SK-MEL-5 (cell line): ENCODE measurements at places on chromosomes 5 and 9.

- DNase-seq: no peak
Measured at GRCh38 chr5:135511761-135512575, 23.8 kb downstream of the NEUROG1 start.

GRCh38 chr9:87638292-87638691 lies 87.6 kb upstream of the CTSL start:
- no peak for DNase-seq

GRCh38 chr5:134456825-134457224 lies 45.1 kb upstream of the CDKN2AIPNL start:
- no peak for DNase-seq

- DNase-seq: peak; percentile 84
Measured at GRCh38 chr5:10354048-10354872, 765 bp downstream of the MARCHF6 start.

- peak; percentile 77 for DNase-seq
Measured at GRCh38 chr5:37045703-37046102, 169.1 kb downstream of the NIPBL start.

DNA sequence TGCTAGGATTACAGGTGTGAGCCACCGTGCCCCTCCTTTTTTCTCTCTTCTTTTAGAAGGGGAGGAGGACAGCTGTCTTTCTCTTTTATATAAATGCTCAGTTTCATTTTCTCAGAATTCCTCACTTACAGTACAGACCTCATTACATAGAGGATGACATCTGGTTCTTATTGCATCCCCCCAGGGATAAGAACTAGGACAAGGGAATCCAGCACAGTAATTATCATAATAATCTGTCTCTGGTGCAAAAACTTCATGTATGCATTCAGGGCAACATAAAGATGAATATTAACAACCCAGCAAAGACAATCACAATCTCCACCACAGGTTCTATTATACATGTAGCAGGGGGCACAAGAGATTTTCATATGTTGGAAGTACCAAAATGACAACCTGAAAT lies 5.1 kb downstream of the SPZ1 start:
- no peak for DNase-seq

- no peak for DNase-seq
Measured at GRCh38 chr9:123165813-123166212, 102.6 kb downstream of the STRBP start.

DNA sequence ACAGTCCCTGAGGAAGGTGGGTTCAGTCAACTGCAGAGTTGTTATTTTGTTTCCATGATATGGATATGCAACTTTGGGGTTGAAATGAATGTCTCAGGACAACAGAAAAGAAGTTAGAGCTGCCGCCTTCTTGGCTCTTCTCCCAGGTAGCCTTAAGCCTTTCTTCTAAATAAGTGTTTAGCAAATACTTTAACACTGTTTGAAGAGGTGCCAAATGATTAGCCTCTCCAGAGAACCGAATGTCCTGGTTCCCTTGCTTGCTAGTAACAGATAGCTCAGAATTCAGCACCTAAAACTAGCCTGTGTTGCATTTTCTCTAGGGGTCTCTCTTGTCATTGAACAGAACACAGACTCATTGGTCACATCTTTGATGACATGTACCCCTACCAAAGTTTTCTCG lies 127.7 kb upstream of the PIK3R1 start:
- no peak for DNase-seq

GRCh38 chr5:150502847-150503246 lies 5.1 kb upstream of the NDST1 start:
- DNase-seq: no peak

DNA sequence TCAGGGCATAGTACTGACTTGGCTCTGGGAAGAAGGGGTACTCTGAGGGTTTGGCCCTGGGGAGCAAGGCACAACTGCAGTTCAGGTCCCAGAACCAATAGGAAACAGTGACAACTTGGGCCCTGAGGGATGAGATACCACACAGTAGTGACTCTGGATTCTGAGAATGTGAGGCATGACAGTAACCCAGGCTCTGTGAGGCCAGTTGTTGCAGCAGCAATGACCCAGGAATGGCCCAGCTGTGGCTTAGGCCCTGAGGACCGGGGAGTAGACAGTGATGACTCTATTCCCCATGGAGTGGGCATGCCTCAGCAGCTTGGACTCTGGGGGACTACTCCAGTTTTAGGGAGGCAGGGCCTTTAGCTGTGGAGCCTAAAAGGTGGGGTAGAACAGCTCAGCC lies 21.5 kb upstream of the NFIL3 start:
- no peak for DNase-seq

DNA sequence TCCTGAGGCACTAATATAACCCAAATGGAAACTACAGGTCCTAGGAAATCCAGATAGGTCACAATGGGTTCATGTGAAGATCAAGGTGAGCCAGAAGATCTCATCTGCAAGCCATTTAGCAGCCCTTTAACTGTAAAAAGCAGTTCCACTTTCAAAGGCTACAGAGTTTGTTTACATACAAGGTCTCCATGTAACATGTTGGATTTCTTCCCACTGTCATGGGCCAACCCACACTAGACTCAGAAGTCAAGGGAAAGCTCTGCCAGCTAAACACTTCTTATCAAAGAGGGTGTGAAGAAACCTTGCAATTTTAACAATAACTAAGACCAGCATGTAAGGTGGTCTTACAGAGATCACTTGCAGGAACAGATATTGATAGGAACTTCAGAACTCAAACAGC lies 3.8 kb upstream of the CTNNAL1 start:
- no peak for DNase-seq

DNA sequence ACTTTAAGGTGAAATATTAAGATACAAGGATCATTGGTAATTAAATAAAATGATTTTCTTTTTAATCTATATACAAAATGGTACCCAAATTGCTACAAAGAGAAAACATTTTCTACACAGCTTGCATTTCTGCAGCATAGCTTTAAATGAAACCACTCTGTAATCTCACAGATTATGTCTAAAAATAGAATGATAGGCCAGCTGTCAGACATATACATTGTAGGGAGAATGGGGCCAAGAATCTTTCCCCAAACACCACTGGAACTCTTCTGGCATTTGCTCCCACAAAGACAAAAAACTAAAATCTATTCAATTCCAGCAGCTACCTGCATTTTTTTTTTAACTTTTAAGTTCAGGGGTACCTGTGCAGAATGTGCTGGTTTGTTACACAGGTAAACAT lies 124.1 kb upstream of the NR5A1 start:
- no peak for DNase-seq

GRCh38 chr5:32865475-32865874 lies 154.4 kb downstream of the NPR3 start:
- DNase-seq: no peak

- DNase-seq: no peak
Measured at GRCh38 chr5:148949841-148950470, 112.9 kb downstream of the SH3TC2 start.

DNA sequence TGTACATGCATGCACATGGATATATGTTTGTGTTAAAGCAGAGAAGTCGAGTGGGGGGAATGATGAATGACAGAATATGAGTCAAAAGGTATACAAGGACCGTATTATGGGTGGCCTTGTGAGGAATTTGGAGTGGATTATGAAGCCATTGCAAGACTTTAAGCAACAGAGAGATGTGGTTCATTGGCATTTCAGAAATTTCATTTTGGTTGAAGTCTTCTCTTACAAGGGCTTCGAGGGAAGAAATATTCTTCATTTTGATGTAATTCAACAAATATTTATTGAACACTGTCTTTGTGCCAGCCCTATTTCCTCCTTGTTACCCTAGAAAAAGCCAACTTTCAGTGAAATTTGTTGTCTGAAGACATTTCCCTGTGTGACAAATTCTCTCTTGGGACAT lies 83.9 kb upstream of the SLCO6A1 start:
- DNase-seq: no peak

DNA sequence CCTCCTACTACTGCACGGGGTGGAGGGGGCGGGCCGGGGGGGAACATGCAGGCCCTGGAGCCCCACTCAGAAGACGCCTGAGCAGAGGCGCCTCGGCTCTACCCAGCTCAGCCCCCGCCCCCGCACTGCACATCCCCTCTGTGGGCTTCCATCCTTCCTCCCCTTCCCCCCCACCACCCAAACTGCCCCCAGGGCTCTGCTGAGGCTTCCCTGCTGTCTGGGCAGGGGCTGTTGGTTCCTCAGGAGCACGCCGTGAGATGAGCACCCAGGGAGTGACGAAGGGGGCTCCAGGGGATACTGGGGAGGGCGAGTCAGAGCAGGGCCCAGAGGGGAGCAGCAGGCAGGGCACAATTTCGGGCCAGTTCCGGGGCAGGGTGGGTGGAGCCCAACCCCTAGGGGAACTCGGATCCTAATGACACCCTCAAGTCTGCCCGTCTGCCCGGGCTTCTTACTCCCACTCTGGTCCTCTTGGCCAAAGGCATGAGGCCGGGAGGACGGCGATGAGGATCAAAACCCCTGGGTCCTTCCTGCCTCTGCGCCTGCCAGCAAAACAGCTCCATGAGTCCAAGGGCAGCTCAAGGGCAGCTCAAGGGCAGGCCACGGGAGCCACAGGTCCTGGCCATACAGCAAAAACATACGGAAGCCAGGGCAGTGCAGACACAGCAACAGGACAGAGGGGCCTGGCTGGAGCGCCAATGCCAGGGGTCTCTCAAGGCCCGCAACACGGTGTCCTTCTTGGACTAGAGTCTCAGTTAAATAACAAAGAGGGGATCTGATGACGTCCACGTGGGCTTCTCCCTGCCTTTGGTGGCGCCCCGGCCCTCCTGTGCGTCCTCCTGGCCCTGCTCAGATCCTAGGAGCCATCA lies 200.9 kb downstream of the AUH start:
- no peak for DNase-seq

DNA sequence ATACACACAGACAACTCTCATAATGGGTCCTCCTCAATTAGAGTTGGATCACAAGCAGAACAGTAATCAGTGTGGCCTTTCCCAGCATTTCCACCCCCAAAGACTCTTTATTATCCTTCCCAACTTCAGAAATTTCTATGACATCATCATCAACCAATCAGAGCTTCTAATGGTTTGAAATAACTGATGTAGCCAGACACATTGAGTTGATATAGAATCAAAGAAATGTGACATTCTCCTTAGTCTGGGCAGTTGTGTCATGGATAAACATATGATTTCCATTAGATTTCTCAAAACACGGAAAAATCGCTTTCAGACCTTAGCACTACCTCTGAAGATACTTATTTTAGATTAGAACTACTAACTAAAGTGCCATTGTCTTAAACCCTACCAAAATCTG lies 75.7 kb upstream of the NFIB start:
- no peak for DNase-seq

- no peak for DNase-seq
Measured at GRCh38 chr9:37632479-37632878, 18.3 kb upstream of the FRMPD1 start.

DNA sequence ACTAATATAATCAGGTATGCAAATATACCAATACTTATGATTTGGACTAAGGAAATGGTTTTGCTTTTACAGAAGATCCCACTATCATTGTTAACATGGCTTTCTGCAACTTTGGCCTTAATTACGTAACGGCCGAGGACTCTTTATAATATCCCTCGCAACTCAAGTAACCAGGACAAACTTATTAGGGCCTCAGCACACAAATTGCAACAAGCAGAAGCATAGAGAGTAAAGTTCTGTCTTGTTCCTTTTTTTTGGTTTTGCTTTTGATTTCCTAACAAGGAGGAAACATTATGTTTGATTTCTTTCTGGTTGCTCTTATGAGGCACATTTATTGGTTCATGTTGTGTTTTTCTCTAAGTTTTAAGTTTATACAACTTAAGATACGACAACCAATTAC lies 60.4 kb downstream of the RORB start:
- DNase-seq: no peak

GRCh38 chr9:113350937-113351336 lies 1.6 kb downstream of the BSPRY start:
- DNase-seq: no peak

- DNase-seq: no peak
Measured at GRCh38 chr9:129611307-129611800, 9.5 kb downstream of the C9orf50 start.

GRCh38 chr5:61467766-61468482 lies 135.9 kb downstream of the ZSWIM6 start:
- no peak for DNase-seq

GRCh38 chr5:67774267-67774552 lies 441.3 kb upstream of the PIK3R1 start:
- peak; percentile 63 for DNase-seq

- no peak for DNase-seq
Measured at GRCh38 chr9:114492991-114493390, 12.3 kb downstream of the WHRN start.

DNA sequence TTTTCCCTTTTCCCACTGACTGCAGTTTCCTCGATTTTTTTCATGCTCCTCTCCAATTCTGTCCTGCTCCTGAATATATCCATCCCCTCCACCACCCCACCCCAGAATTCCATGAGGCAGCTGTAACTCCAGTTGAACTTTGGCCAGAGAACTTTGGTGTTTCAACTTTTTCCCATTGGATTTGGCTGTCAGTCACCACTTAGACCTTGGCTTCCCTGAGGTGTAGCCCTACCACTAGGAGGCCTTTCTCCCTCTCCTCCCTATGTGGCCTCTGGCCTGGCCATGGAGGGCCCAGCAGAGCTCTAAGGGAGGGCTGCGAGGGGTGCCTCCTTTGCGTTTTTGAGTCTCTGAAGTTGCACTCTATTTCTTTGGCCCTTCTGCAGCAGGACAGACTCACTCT lies 261.3 kb downstream of the PIK3R1 start:
- peak; percentile 60 for DNase-seq

- DNase-seq: no peak
Measured at GRCh38 chr9:94611638-94612068, 18.0 kb upstream of the FBP2 start.

- no peak for DNase-seq
Measured at GRCh38 chr9:4293293-4293941, 6.5 kb downstream of the GLIS3 start.

- DNase-seq: no peak
Measured at GRCh38 chr9:129834489-129835127, 467 bp downstream of the C9orf78 start.

- DNase-seq: peak; percentile 50
Measured at GRCh38 chr9:105466898-105467455, 19.1 kb downstream of the FSD1L start.
